Cortex of kidney (tissue), 1 donor: ENCODE measurements at places on chromosomes 12 and 14.

GRCh38 chr14:54133896-54134295 lies 177.3 kb upstream of the BMP4 start:
- no peak for DNase-seq

DNA sequence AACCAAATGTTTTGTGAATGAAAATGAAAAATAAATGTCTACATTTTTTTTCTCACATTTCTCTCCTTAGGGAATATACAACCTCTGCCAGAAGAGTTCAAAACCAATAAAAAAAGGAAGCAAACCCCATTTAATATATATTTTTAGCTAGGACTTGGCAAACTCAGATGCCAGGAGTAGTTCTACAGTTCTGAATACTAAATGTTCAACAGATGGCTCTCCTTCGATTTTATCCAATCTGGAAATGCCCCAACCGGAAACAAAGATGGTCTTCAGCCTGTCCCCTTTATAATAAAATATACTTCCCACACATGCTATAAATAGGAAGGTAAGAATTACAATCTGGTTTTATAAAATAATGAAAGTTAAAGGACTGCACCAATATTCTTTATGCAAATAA lies 330.4 kb downstream of the MDGA2 start:
- no peak for DNase-seq

- DNase-seq, result no peak
Observed at GRCh38 chr12:14613718-14614117, 46.0 kb upstream of the PLBD1 start.

DNA sequence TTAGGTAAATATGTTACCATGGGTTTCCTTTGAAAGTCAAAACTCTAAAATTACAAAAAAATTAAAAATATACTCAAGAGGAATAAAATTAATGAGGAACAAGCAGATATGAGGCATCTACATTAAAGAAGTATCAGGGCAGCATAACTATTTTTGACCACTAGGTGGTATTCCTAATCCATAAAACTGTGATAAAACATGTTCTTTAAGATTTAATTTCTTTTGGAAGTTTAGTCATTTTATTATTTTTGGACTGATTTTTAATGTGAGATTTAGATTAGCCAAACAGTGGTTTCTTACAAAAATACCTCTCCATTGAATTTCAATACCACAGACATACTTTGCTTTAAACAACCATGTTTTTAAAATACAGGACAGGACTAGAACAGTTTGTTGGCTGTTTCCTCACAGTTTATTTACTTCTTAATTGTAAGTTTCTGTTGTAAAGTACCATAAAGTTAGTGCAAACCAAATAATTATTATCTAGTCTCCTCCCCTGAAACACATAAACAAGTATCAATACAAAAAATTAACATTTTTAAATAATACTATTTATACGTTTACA lies 49.8 kb downstream of the NTS start:
- no peak for DNase-seq

DNA sequence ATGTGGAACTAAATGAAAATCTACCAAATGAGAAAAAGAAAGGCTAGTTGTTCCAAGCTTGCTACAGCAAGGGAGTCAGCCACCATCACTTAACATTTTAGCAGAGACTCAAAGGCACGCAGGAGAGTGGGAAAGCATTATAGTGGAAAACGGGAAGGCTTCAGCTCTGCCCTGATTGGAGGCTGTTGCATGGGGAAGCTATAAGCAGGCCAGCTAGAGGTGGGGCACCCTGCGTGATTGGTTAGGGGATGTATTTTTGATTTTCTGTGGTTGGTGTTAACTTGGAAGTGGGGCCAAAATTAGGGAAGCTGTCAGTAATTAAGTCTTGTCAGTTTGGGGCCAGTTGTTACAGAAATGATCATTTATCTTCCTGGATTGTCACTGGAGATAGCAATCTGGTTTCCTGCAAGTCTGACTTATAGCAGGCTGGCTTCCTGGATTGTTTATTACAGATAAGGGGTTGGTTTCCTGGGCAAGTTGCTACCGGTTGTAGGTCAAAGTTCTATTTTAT lies 93.9 kb downstream of the FAR2 start:
- DNase-seq, result no peak

DNA sequence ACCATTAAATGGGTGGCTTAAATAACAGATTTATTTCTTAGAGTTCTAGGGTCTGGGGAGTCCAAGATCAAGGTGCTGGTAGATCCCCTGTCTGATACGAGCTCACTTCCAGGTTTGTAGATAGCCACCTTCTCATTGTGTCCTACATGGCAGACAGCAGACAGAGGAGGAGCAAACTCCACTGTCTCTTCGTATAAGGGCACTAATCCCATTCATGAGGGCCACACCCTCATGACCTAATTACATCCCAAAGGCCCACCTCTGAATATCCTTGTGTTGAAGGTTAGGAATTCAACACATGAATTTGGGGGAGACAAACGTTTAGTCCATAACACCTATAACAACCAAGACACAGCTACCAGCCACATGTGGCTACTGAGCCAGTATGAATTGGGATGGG lies 47.1 kb upstream of the PPP2R5C start:
- DNase-seq, result no peak

DNA sequence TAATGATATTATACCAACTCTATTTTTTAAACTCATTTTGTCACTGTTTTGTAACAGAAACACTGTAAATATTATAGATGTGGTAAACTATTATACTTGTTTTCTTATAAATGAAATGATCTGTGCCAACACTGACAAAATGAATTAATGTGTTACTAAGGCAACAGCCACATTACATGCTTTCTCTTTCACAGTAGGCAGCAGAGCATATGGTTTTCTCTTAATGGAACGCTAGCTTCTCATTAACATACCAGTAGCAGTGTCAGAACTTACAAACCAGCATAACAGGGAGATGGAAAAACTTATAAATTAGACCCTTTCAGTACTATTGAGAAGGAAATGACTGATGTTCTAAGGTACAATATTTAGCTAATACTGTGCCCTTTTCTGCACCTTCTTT lies 398.8 kb downstream of the PRKD1 start:
- DNase-seq, result no peak

DNA sequence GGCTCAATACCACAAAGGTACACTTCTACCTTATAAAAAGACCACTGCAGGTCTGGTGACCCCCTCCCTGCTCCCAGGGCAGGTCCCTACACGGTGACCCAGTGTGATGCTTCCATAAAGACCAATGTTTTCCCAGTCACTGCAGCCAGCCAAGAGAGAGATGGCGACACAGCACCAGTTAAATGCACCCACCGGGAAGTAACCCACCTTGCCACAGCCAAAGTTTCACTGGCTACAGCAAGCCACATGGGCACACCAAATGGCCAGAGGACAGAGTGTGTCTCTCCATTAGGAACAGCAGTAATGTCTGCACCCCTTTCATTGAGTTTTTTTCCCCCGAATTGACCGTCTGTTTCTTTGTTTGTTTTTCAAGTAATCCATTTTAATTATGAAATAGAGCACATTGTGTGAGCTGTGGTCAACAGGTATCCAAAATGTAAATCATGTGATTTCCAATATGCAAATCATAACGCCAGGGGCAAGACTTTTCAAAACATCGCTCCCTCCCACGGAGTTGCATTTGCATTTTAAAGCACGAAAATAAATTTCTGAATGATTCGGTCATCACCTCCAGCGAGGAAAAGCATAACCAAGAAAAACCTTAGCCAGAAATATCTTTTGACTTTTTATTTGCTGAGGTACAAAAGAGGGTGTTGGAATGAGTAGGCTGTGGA lies 48.9 kb upstream of the EML1 start:
- no peak for DNase-seq

DNA sequence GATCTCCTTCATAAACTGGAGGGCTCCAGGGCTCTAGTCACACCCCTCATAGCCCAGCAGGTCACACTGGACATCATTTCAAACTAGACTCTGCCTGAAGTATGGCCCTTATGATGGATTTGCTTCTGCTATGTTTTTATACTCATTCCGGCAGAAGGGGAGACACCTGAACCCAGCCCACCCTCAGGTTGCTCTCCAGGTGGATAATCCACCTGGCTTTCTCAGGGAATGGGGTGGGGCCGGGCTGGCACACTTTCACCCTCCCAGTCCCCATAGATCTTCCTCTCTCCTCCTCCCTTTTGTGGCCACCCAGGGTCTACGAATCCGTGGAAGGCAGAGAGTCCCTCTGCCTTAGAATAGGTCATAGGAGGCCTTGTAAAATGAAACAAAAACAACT lies 9.8 kb upstream of the KRT73 start:
- DNase-seq, result no peak

GRCh38 chr12:119964123-119964522 lies 24.9 kb upstream of the BICDL1 start:
- DNase-seq, result no peak

GRCh38 chr12:126432780-126433179 lies 1367.5 kb downstream of the AACS start:
- DNase-seq, result no peak

- no peak for DNase-seq
Observed at GRCh38 chr12:14256555-14257169, 108.8 kb upstream of the ATF7IP start.

DNA sequence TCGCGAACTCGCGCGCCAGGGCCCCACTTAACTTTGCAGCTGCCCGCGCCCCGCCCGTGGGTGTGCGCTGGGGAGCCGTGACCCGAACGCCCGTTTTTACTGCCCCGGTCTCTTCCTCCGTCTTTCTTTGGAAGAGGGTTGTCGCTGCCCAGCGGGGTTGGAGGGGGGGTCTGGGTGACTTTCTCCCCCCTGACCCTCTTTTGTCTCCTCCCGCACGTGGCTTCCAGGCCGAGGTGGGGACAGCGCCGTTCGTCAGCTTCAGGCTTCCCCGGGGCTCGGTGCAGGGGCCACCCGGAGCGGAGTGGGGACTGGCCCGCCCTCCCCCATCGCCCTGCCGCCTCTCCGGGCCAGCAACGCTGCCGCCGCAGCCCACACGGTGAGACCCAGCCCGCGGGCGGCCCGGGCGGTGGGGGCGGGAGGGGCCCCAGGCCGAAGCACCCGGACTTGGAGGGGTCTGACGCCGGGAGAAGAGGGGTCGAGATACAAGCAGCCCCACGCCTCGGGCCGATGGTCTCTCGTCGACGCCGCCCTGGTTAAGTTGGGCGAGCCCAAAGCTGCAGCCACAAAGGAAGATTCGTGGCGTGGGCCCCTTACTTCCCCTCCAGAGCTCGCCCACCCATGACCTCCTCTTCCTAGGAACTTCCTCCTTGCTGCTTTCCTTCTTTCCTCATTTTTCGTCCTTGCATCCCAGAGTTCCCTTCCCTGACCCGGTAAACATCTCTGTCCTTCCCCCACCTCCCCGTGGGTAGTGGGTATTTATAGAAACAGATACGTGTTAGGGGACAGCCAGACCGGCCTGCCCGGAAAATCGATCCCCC lies 1.2 kb downstream of the DYRK2 start:
- no peak for DNase-seq

GRCh38 chr14:72616811-72617210 lies 277.1 kb downstream of the DPF3 start:
- DNase-seq, result no peak

GRCh38 chr14:94653321-94653720 lies 41.1 kb downstream of the SERPINA3 start:
- no peak for DNase-seq

DNA sequence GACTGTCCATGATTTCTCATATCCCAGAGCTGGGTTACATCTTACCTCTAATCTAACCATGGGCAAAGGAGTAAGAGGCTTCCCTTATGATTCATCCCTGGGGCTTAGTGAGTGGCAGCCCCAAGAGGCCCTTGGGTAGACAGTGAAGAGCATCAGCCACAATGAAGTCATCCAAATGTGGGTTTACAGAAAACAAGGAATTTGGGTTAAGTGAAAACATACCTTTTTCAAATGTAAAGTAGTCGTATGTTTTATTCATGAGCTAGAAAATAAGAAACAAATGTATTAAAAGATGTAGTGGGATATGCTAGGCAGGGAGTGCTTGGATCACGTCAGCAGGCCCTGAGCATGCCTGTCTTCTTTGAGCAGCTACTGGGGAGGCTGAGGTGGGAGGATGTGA lies 54.0 kb upstream of the ELK3 start:
- DNase-seq, result no peak

GRCh38 chr12:132300789-132301722 lies 28.3 kb downstream of the GALNT9 start:
- DNase-seq, result no peak

- DNase-seq, result no peak
Observed at GRCh38 chr14:94173885-94174603, at the start of gene PPP4R4. PPP4R4 (plus strand) TSS chr14:94174322; CDS start chr14:94174466, 144 bp downstream.

GRCh38 chr14:99441157-99441870 lies 39.3 kb downstream of the SETD3 start:
- DNase-seq, result no peak

DNA sequence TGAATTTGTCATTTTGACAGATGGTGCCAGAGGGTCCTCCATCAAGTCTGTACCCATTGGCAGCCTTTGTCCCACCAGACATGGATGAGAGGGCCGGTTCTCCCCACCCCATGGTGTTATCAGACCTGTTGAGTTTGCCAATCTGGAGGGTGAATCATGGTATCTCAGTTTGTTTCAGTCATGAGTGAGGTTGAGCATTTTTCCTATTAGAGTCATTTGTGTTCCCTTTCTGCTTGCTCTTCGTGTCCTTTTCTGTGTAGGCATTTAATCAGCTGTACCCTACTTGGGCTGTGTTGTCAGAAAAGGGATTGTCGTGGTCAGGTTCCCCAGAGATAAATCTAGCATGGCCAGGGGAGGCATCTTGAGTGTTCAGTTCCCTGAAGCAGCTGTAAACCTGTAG lies 30.5 kb downstream of the SLC24A4 start:
- no peak for DNase-seq

GRCh38 chr12:21675641-21676040 lies 18.0 kb upstream of the LDHB start:
- DNase-seq, result no peak

DNA sequence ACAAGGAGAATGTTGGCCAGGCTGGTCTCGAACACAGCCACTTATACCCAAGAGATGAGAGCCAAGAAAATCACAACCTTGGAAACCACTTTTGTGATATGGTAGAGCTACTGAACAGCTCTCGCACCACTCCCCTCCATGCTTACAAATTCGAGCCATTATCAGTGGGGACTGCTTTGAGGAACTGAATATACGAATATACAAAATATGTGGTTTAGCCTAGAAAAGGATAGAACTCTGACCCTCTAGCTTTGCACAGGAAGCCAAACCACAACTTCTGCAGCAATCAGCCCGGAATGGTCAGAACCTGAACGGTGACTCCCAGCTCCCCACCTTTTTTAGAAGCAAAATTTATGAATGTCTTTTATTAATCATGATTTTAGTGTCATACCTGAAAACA lies 129.8 kb upstream of the TMEM132C start:
- DNase-seq, result no peak

- no peak for DNase-seq
Observed at GRCh38 chr14:72745991-72746980, 147.6 kb downstream of the DPF3 start.
